Hindlimb muscle (tissue), 1 donor: ENCODE measurements at places on chromosomes 2 and 18.
A peak's percentile ranks its signal among the peaks of the same experiment; 100 is the strongest.

DNA sequence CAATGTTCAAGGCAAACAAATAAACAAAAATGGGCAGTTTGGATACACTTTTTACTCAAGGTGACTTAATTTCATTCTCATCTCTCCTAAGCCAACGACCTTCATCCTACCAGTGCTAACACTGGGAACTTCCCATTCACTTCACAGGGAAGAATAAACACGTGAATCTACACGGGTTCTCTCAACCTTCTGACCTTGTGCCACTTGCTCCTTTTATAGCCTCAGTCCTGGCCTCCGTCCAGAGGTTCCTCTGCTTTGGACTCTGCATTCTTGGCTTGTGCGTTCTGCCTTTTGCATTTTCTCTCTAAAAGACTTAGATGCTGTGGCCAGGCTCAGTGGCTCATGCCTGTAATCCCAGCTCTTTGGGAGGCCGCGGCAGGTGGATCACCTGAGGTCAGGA, 13.8 kb downstream of the ZNF2 start:
- DNase-seq = no peak

DNA sequence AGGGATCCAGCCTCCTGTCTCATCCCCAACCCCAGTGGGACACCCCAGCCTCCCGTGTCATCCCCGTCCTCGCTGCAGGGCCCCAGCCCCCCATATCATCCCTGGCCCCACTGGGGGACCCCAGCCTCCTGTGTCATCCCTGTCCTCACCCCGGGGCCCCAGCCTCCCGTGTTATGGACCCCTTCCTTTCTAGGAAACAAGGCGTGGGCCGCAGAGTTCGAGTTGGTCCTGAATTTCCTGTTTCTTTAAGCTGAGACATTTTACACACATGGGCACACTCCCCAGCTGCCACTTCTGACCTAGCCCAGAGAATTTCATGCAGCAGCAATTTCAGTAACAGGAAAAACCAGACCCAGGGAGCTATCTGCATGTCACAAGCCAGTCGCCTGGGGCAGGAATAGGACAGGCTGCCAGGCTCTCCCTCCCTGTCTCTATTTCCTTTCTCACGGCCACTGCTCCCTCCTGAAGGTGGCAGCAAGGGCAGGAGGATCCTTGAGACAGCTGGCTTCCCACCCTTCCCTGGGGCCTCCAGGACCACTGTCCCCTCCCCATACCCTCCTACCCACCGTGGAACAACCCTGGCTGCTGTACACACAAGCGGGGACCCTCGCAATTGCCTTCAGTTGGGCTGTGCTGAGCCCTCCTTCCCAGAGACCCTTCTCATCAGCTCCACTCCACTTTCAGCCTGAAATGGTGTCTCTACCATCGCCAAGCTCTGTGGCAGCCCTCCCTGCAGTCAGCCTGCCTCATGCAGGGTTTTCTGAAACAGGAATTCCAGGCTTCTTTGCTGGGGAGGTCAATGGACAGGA, 141.9 kb upstream of the ID2 start:
- no peak for DNase-seq

DNA sequence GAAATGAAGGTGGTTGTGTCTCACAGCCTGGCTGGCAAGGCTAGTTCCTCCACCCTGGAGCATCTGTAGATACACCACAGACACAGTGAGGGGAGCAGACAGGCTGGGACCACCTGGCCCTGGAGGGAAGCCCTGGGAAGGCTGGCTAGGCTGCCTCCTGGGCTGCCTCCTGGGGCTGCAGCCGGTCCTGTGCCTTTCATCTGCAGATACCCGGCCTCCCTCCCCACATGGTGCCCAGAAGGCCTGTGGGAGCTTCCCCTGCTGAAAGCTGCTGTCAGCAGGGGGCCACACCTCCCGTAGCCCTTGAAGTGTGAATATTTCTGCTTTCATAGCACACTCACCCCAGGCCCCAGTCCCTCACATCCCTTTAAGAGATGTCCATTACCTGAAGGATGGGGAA, 37.6 kb downstream of the SDC1 start:
- no peak for DNase-seq

DNA sequence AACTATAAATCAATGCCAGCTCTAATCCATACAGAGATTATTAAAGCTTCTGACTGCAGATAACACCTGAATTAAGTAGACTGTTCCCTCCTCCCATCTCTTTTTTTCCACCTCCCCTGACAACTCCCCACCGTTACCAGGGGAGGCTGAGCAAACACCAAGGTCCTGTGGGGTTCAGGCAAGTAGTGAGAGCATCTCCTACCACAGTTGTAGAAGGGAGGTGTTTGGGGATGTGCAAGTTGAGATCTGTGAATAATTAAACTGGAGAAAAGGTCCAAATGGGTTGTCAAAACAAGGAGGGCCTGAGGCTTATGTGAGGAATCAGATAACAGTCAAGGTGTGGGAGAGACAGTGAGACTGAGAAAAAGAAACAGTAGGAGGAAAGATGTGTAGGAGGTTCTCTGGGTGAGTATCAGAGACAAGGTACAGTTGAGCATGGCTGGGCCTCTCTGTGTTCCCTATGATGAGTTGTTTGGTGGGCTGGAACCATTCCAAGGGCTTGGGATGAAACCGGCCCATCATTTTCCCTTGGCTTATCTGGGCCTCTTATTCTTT, 194.6 kb downstream of the CYRIA start:
- DNase-seq = no peak

DNA sequence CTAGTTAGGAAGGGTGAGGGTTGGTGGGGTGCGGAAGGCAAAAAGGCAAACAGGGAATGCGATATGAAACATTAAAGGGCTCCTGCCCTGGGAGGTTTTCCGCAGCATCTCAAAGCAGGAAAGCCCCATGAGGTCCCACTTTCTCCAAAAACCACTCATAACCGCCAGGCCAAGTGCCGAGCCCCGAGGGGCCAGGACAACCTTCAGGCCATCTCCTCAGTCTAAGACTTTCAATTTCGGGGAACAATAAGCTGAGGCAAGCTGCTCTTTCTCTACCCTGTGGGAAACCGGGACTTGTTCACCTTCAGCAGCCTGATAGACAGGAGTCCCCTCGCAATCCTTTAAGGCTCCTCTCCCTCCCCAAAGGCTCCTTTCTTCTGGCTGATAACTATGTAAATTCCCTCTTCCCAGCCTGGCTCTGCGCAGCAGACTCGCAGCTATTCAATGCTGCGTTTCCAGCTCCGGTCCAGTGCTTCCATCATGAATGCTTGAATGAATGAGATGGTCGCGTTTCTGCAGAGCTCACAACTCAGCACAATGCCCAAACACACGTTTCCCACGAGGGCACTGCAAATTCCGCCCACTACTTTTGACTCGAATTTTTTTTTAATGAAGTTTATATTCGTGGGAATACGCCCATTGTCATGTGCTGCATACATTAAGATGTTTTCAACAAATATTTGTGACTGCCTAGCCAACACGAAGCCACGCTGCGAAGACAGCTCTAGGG, 1.4 kb downstream of the LAMA1 start:
- no peak for DNase-seq

DNA sequence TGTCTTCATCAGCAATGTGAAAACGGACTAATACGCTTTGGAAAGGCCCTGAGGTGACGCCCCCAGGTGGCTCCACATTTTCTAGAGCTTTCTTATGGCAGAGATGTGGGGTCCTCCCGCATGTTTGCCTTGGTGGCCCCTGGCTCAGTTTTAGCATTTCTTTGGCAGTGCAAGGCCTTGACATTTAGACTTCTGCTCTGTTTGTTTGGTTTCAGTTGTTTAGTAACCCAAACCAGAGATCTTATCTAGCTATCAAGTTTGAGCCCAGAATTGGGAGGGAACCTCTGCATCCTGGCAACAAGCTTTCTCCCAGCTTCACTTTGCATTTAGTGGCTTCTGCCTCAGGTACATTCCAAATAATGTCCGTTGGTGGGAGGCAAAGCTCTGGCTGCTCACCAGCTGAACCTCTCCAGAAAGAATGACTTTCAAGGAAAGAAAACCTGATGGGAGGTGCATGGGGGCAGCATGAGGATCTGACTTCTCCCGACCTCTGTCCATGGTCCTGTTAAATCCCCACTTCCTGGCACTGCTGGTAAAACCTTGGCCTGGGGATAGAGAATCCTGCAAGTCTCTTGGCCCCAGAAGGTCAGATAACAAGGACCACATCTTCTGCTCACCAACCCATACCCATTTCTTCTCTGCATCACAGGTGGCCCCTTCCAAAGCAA, 12.0 kb upstream of the MBP start:
- DNase-seq = no peak

GRCh38 chr18:77106331-77106730, 26.3 kb downstream of the MBP start:
- DNase-seq = no peak

DNA sequence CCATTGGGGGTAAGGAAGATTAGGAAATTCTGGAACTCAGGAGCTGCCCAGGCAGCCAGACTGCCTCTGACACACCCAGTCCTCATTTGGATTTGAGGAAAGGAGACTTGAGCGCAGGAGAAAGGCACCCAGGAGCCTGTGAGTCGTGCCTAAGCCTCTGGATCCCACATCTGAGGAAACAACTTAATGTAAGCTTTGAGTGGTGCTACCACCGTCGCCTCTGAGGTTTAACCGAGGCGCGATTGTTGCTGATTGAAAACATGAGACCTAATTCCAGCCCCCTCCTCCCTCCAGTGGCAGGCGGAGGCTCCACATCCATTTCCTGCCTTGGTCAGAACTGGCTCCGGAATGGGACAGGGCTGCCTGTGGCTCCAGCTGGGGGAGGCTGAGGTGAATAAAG, 176.7 kb upstream of the PKDCC start:
- no peak for DNase-seq

GRCh38 chr18:33802955-33803354, 224.9 kb downstream of the ASXL3 start:
- DNase-seq = no peak

GRCh38 chr18:79888016-79888415, 63.4 kb downstream of the SLC66A2 start:
- no peak for DNase-seq

DNA sequence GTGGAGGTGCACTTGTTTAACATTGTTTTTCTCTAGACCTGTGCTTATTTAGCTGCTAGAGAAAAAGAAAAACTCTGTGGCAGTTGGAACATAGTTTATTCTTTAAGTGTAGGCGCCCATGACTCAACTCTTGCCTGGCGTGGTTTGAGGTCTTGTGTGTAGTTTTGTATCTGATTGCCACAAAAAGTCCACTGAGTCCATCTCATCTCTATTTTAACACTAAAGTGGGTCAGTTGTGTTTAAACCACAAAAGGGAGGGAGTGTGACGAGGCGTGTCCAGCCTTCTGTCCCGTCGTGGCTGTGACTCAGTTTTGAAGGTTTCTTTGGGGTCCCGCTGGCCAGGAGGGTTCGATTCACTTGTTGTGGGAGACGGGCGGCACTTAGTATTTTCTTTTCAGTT, 15.3 kb upstream of the UGT1A9 start:
- no peak for DNase-seq

GRCh38 chr18:63258749-63259566, 60.6 kb downstream of the BCL2 start:
- DNase-seq = no peak

GRCh38 chr2:172970660-172971059, 105.0 kb upstream of the MAP3K20 start:
- DNase-seq = no peak

DNA sequence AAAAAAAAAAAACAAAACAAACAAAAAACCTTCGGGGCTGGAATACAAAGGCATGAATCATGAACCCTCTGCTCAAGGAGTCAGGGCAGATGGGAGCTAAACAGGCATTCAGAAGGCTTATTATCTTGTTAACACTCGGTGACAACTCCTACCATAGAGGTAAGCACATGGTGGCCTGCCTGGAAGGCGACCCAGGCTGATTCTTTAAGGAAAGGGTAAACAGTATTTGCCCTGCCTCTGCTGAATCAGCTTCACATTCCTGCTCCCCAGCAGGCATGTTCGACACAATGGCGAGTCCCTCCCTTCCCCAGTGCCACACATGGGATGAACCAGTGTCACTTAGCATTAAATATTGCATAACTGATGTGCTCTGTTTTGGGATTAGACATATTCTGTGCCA, 191.9 kb downstream of the ARL4C start:
- no peak for DNase-seq

- no peak for DNase-seq
Observed at GRCh38 chr2:8045081-8045614, 636.7 kb upstream of the ID2 start.

- DNase-seq = no peak
Observed at GRCh38 chr18:10038268-10038667, 124.5 kb downstream of the VAPA start.

DNA sequence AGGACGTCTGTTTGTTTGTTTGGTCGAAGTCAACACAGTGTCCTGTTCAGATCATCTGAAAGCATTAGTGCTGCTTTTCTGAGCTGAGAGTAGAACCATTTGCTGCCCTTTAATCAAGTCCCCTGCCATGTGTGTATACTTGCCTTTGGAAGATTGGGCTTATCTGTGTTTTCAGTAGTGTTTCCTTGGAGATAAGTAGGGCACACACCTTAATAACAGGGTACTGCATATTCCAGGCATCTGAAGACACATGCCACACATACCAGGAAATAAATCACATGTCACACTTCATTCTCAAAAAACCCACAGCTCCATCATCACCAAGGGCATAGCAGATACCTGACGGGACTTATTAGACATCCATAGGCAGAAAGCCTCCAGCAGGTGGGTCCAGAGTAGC, 157.4 kb downstream of the SOX11 start:
- DNase-seq = no peak

- no peak for DNase-seq
Observed at GRCh38 chr2:62110415-62111025, 85.4 kb upstream of the B3GNT2 start.

- no peak for DNase-seq
Observed at GRCh38 chr2:48900321-48901014, 144.9 kb upstream of the LHCGR start.

DNA sequence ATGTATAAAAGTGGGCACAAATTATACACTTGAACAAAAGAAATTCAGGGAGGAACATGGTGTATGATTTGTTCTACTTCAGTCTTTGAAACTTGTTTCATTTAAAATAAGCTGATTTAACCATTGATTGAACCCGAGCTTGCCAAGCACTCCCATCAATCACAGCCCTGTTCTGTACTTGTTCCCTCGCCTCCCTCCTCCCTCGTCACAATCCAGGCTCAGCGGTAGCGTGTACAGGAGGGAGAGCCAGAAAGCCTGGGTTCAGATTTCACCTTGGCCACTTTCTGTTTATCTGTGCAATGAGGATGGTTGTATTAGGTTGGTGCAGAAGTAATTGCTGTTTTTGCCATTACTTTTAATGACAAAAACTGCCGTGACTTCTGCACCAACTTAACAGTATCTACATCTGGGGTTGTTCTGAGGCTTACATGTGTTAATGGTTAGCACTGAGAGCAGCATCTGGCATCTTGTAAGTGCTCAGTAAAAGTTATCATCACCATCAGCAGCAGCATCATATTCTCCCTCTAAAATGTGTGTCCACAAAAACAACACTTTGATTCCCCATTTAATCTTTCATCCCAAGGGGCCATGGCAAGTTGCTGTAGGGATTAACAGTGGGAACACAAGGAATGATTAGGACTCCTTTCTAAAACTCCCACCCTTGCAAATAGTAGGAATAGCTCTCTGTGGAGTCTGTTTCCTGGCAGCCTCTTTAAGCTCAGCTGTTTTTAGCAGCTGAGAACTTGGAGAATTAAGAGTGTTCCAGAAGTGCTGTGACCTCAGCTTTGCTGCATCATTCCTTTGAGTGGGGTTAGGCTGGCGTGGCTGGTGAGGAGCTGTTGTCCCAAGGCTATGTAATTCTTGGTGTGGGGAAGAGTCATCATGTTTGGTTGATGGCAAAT, 4.7 kb downstream of the DPYSL5 start:
- DNase-seq = peak; percentile 54

- DNase-seq = peak; percentile 62
Observed at GRCh38 chr2:16546128-16546754, 119.4 kb downstream of the CYRIA start.

GRCh38 chr2:215794829-215795546, 218.4 kb downstream of the MREG start:
- DNase-seq = no peak
